ENCODE measurements at places on chromosomes 16 and 17.

DNA sequence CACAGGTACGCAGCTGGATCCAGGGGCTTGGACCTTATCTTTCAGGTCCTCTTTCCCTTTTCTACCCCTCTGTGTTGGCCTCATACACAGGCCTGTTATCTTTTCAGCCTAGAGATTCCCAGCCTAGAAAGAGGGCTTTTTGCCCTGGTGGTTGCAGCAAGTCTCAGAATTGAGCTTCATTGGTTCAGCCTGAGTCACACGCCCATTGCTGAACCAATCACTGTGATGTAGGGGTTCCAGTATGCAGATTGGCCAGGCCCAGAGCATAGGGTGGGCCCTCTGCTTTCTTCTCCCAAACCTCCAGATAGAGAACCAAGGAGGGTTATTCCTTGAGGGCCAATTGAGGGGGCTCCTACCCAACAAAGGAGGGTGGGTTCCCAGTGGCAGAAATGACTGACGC lies 32.8 kb downstream of the GPT2 start:
- DNase-seq: no peak

GRCh38 chr16:87100306-87101058 lies 216.7 kb downstream of the C16orf95 start:
- no peak for DNase-seq

GRCh38 chr16:29784157-29784556 lies 6.1 kb downstream of the ZG16 start:
- no peak for DNase-seq

GRCh38 chr16:1290860-1291575 lies 18.4 kb upstream of the UBE2I start:
- DNase-seq: no peak

DNA sequence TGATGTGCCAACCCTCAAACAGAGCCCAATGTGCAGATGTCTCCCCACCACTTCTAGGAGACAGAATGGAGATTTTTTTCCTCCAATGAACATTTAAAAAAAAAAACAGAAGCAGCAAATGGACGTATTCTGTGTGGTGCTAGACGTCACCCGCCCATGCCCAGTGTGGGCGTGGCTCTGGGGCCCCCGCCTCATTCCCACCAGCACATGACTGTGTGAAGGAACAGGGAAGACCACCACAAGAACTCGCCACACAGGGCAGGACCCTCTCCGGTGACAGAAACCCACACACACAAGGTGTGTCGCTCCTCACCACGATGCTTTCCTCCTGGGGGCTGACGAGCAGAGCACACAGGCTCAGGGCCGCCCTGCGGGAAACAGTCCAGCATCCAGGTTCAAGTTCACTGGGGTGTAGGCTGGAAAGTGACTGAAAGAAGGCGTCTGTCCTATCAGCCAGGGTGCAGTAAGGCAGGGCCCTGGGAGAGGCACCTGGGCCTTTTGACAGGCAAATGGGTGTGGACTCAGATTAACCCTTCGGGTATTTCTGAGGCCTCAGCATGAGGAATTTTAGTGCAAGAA lies 53.5 kb downstream of the KLHDC4 start:
- no peak for DNase-seq

- no peak for DNase-seq
Observed at GRCh38 chr16:75152635-75153034, 4.3 kb downstream of the ZFP1 start.

- DNase-seq: peak; percentile 10
Observed at GRCh38 chr16:19935694-19936093, 51.0 kb upstream of the GPRC5B start.

- no peak for DNase-seq
Observed at GRCh38 chr17:78674595-78675315, 97.6 kb upstream of the DNAH17 start.

GRCh38 chr16:13793841-13794409 lies 126.0 kb upstream of the ERCC4 start:
- no peak for DNase-seq

GRCh38 chr16:83215406-83216001 lies 588.7 kb downstream of the CDH13 start:
- peak; percentile 34 for DNase-seq

DNA sequence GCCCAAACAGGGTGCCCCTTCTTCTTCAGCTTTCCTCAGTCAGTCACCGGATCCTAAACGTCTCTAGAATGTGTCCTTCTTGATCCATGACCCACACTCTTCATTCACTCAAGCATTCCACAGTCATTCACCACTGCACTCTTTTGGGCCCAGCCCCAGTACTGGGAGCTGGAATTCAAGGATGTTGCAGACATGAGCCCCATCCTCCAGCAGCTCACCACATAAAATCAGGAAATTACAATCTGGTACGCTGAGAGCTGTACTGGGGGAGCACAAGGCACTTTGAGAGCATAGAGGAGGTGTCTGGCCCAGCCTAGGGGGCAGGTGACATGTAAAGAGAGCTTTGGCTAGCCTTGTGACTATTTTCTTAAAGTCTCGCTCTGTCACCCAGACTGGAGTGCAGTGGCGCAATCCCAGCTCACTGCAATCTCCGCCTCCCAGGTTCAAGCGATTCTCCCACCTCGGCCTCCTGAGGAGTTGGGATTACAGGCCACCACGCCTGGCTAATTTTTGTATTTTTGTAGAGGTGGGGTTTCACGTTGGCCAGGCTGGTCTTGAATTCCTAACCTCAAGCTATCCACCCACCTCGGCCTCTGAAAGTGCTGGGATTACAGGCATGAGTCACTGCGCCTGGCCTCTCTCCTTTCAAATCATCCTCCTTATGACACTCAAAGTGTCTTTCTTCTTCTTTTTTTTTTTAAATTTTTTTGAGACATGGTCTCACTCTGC lies 18.7 kb downstream of the CES4A start:
- no peak for DNase-seq

- peak; percentile 38 for DNase-seq
Observed at GRCh38 chr16:85296859-85297660, 184.8 kb upstream of the CIBAR2 start.

- DNase-seq: peak; percentile 16
Observed at GRCh38 chr16:88287219-88287618, 95.5 kb upstream of the ZNF469 start.

DNA sequence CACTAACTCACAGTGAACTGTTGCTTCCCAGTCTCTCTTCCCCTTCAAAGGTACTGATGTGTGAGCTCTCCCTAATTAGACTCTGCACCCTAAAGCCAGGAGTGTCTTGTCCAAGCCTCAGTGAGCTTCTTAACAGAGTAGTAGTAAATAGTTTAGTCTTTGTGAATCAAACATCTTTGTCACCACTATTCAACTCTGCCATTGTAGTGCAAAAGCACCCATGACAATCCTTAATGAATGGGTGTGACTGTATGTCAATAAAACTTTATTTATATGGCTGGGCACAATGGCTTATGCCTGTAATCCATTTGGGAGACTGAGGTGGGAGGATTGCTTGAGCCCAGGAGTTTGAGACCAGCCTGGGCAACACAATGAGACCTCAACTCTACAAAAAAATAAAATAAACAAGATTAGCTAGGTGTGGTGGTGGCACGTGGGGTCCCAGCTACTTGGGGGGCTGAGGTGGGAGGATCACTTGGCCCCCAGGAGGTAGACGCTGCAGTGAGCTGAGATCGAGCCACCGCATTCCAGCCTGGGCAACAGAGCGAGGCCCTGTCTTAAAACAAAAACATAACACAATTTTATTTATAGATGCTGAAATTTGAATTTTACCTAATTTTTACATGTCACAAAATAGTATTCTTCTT lies 45.5 kb upstream of the TNRC6A start:
- DNase-seq: no peak

DNA sequence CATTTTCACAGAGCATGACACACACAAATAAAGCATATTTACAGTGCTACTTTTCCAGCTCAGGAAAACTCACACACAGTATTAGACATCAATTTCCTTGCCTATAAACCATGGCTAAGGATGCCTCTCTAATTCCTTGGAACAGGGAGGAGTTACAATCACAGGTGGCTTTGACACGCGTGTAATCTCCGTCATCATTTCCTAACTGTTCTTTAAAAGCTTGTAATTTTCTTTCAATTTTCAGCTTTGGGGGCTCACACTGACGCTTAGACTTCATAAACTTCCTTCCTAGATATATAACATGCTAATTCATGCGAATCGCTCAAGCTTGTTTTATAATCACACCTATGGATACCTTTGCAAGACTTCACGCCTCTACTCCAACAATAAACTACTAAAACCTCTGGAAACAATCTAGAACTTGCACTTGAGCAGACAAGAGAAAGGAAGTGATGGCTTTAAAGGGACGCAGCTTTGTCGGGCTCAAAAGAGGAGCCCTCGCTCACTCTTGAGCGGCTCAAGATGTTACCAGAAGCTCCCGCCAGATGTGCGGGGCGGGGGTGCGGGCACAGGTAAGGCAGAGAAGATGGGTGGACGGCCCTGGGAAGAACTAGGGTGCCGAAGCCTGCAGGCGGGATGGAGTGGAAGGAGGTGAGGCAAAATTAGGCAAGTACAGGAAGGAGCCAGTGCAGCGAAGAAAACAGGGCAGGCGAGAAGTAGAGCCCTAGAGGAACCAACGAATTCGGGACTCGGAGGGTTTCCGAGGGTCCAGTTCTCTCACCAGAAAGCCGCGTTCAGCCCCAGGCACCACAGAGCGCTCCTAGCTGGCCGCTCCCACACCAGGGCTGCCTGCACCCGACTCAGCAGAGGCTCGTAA lies 631 bp downstream of the RETREG3 start:
- DNase-seq: no peak

DNA sequence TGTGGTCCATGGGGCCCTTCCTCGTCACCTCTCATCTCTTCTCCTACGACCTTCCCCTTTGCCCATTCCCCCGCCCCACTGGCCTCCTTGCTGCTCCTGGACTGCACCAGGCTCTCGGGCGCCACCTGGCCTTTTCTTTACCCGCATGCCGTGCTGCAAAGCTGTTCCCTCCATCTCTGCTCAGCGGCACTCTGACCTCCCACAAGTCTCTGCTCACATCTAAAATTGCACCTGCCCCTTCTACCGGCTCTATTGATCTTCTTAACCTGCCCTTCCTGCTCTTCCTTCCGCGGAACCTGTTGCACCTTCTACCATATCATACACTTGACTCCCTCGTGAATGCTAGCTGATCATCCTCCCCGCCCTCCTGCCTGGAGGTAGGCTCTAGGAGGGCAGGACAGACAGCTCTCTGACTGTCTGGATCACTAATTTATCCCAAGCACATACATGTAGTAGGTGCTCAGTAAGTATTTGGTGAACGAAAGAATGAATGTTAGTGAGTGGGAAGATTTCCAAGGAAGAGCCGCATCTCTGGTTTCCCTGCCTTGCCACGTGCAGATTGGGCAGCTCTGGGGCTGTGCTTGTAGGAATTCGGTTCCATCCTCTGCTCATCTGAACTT lies 17.3 kb downstream of the DNAH17 start:
- no peak for DNase-seq

GRCh38 chr16:3610698-3611145 lies 684 bp downstream of the SLX4 start:
- peak; percentile 5 for DNase-seq

DNA sequence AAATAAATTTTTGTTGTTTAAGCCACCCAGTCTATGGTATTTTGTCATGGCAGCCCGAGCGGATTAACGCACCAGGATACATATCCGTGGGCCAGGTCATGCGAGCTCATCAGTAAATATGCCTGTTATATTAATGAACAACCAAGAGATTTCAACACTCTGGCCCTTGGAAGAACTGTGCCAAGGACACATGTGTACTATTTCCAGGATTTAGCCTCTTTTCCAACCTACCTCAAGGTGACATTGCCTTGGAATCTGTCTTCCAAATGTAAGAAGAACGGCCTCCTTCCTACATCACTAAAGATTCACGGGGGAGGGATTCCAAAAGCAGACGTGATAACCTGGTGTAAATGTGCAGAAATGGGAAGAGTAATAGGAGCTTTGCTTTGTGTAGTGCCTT lies 72.8 kb upstream of the DYNLRB2 start:
- no peak for DNase-seq

GRCh38 chr17:6109536-6109935 lies 39.4 kb downstream of the WSCD1 start:
- no peak for DNase-seq

DNA sequence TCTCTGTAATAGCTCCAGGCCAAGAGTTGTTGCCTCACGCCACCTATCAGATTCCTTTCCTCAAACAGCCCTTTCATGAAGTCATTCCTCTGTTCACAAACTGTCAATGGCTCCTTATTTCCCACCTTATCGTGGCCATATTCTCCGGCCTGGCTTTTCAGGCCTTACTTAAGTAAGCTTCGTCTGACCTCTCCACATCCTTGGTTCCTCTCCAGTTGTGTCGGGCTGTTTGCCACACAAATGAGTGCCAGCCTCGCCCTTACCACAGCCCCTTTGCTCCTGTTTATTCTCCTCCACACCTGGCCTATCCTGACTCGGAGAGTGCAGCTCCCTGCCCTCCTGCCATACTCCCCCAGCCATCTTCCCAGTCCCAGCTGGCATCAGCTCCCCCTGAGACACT lies 2.0 kb downstream of the TP53I13 start:
- no peak for DNase-seq

- DNase-seq: no peak
Observed at GRCh38 chr17:58722274-58722673, 29.9 kb downstream of the RAD51C start.

- DNase-seq: no peak
Observed at GRCh38 chr16:89956505-89957215, 8.1 kb downstream of the DEF8 start.

DNA sequence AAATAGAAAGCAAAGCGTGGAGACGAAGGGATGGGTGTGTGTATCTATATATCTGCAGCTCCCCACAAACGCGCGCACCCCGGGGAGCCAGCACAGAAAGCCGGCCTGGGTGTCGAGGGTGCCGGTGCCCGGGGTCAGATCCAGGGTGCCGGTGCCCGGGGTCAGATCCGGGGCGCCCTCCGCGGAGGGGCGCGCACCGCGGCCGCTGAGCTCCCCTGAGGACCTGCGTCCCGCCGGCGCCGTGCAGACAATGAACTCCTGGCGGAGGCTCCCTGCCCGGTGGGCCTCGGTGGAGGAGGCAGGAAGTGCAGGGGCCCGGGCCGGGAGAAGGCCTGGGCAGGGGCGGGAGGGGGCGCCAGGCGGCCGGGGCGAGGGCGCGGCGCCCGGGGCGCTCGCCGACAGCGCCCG lies 1.1 kb downstream of the ZNF423 start:
- DNase-seq: no peak

Measured in fibroblast of the aortic adventitia (primary cell).